Hematopoietic multipotent progenitor cell treated with erythropoietin and hydrocortisone succinate and interleukin-3 and kit ligand, for 15 days (in vitro differentiated cells): ENCODE measurements at places on chromosomes 4 and X.
A peak's percentile ranks its signal among the peaks of the same experiment; 100 is the strongest.

DNA sequence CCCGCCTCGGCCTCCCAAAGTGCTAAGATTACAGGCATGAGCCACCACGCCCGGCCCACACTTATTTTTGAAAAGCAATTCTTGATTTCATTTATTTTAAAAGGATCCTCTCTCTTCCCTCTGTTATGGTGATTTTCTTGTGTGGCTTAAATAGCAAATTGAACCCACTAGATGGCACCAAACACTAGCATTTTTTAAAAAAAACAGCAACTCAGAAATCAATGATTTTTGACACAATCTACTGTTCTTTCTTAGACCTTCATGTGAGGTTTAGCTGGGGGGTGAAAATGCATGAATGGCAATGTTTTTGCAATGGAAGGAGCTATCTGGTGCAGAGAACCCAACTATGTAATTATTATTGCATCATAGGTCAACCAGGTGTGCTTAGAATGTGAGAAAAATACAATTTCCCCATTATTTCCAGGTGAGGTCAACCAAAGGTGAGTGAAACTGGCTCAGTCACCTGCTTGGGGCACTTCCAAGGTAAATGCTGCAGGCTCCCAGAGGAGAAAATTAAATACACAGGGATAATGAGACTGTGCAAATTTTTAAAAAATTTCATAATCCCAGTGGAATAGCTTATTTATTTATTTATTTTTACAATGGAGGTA lies 226.7 kb upstream of the PRKX start:
- DNase-seq, result peak; percentile 1

- DNase-seq, result no peak
Observed at GRCh38 chrX:150446995-150447394, 83.9 kb downstream of the MAMLD1 start.

DNA sequence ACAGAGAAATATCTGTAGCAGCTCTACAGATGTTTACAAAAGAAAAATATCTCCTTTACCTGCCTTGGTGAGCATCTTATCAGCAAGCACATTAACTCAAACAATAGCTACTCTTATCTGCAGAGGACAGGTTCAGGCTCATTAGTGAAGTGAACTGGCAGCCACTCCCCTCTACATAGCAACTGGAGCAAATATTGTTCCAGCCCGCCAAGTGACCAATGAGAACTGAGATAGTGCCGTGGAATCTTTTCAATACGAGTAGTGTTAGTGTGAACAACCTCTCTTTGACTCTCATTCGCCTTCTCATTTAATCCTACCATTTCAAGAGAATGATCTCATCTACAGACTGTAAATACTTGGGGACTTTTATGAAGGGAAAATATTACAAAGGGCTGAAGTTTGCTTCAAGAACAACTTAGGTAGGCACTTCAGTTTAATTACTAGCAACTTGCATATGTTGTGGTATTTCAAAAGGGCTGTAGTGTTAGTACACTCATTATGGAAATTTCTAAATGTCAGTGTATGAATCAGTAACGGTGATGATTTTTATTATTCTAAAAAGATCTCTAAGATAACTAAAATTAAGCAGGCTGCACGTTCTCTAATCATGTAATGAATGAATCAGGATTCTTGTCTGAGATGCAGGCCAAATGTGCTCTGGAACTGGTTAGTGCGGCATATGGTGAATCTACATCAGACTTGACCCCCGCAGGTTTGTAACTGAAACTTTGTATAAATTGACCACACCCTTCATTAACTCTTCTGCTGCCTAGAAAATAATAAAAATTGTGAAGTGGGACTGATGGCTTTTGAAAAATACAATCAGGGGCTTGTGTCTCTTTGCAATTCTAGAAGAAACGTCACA lies 72.4 kb downstream of the PALLD start:
- no peak for DNase-seq

DNA sequence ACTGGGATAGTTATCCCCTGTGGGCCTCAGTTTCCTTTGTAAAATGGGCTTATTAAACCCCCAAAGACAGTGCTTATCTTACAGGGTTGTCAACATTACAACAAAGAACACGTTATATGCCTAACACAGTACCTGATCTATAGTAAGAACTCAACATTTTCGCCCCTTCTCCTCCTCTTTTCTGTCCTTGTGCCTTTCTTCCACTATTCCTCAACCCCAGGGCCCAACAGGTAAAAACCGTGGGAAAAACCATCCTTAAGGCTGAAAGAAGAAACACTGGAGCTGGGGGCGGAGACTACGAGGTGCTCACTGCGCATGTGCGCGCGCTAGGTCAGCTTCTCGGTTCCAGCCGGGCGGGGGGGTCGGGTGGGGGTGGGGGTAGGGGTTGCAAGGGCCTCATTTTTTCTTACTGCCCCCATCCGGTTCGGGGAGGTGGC lies 426 bp upstream of the XIAP start:
- DNase-seq, result peak; percentile 73

DNA sequence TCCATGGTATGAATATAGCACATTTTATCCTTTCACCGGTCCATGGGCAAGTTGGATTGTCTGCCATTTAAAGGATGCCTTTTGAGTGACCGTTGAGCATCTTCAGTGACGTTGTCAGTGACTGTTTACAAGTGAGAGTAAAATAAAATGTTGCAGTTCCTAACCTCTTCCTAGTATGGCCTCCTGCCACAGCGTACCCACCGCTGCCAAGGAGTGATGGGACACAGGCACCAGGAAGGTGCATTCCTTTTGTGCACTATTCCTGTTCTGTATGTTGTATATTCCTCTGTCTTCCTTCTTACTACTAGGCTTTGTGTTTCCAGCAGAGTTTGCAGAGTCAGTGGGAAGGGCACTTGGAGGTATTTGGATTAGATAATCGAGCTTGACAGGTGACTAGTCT lies 61.5 kb downstream of the SNX25 start:
- no peak for DNase-seq

- DNase-seq, result no peak
Observed at GRCh38 chr4:682490-683172, 6.3 kb downstream of the SLC49A3 start.
